ENCODE measurements at places on chromosomes 2 and 18.
A peak's percentile ranks its signal among the peaks of the same experiment; 100 is the strongest.

GRCh38 chr2:85953476-85953875, 64.7 kb upstream of the ST3GAL5 start:
- DNase-seq: no peak

DNA sequence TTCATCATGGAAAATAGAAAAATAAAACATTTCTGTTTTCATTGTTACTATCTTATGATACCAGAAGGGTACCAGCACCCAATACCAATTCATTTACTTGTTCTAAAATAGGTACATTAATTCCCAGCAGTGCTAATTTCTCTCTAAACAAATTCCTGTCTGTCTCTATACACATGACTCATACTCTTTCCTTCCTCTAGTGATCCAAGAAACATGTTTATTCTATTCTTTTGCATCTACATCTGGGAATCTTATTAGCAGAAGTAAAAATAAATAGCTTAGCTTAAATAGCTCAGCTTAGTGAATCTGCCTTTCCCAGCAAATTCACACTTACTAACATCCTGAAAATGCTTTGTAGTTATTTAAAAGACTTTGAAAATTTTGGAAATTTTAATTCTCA, 84.5 kb upstream of the MAPRE2 start:
- no peak for DNase-seq

DNA sequence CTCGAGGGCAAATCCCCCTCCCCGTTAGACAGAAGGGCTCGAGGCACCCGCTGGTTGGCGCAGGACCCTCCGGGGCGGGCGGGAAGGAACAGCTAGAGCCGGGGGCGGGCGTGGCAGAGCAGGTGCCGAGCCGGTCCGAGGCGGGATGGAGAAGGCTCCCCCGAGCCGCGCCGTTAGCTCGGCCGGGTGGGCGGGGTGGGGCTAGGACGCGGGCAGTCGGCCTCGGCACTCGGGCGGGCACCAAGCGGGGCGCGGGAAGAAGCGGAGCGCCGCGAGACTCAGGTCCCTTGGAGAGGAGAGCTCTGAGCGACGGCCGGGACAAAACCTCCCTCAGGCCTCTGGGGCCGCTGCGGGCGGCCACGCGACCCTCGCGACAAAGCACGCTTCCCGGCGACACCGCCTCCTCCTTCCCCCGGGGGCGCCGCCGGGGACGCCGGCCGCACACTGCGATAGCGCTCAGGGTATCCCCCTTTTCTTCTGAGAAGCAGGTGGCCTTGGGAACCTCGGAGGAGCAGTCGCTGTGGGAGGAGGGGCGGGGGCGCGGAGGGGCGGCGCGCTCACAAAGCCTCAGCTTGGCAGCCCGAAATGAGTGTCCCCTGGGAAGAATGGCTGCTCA, 721 bp downstream of the FHOD3 start:
- DNase-seq: no peak

- DNase-seq: no peak
Measured at GRCh38 chr2:203061346-203061745, 46.7 kb downstream of the NBEAL1 start.

GRCh38 chr18:2655954-2656236, 369 bp downstream of the SMCHD1 start:
- DNase-seq: no peak

DNA sequence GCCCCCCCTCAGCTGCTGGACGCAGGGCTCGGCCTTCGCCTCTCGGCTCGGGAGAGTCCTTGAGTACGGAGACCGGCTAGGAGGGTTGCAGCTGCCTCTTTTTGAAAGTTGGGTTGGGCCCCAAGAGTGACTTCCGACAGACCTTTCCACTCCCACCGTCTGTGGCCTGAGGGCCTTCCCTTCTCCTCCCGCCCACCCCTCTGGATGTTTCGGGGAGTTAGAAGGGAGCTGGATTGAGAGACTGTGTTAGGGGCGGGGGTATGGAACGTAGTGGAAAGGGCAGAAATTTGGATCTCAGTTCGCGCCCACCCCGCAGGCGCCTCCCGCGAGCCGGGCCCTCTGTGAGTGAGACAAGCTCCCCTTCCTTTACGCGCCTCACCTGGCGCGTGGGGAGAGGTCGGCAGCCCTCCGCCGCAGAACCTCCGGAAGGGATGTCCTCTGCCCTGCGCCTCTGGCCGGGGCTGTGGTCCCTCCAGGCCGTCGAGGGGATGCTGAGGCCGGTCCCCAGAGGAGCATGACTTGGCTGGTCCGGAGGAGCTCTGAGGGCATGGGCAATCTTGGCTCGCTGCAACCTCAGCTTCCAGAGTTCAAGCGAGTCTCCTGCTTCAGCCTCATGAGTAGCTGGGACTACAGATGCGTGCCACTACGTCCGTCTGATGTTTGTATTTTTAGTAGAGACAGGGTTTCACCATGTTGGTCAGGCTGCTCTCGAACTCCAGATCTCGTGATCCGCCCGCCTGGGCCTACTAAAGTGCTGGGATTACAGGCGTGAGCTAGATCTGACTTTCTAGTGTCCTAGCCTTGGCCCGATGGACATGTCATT, 15.9 kb downstream of the C2orf74 start:
- DNase-seq: peak; percentile 20

DNA sequence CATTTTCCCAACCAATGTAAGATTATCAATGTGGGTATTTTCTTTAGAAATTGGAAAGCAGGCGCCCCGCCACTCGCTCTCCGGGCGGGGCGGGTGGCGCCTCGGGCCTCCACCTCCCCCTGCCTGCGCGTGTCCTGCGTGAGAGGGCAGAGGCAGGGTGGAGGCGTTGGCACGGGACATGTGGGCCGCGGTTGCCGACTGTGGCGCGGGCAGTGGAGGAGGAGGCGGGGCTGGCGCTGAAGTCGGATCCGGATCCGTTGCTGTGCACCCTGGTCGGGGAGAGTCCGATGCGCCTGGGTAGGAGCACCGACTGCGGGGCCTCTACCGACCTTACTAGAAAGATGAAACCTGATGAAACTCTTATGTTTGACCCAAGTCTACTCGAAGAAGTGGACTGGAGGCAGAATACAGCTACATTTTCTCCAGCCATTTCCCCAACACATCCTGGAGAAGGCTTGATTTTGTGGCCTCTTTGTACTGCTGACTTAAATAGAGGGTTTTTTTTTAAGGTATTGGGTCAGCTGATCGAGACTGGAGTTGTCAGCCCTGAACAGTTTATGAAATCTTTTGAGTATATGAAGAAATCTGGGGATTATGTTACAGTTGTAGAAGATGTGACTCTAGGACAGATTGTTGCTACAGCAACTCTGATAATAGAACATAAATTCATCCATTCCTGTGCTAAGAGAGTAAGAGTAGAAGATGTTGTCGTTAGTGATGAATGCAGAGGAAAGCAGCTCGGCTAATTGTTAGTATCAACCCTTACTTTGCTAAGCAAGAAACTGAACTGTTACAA, 37.9 kb downstream of the PMS1 start:
- no peak for DNase-seq

All from stimulated activated CD4-positive, alpha-beta T cell treated with anti-CD3 and anti-CD28 coated beads, TNF-alpha, amount 100 ng/mL, for 4 hours (primary cell).